Natural killer cell treated with Interleukin-12 subunit alpha and Interleukin-12 subunit beta and Interleukin-15 and Interleukin-18, amount 100 ng/mL, for 72 hours (primary cell): ENCODE measurements at places on chromosomes 16 and 17.
A peak's percentile ranks its signal among the peaks of the same experiment; 100 is the strongest.

DNA sequence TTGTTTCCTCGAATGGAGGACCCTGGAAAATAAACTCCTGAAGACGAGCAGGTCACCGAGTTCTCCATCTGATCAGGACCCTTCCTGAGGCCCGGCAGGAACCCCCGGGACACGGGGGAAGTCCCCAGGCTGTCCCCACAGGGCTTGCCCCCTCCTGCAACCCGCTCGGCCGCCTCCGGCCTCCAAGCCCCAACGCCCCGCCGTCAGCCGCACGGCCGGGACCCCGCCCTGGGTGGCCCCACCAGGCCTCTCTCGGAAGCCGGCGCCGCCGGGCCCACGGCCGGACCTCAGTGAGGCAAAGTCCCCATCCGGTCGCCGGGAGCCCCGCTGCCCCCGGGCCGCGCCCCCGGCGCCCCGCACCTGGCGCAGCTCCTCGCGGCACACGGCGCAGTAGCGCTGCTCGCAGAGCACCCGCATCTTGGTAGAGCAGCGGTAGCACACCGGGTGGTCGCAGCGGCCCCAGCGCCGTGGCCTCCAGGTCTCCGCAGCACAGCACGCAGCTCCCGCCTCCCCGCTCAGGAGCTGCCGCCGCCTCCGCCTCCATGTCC, 383 bp downstream of the ZNF598 start:
- no peak for DNase-seq

DNA sequence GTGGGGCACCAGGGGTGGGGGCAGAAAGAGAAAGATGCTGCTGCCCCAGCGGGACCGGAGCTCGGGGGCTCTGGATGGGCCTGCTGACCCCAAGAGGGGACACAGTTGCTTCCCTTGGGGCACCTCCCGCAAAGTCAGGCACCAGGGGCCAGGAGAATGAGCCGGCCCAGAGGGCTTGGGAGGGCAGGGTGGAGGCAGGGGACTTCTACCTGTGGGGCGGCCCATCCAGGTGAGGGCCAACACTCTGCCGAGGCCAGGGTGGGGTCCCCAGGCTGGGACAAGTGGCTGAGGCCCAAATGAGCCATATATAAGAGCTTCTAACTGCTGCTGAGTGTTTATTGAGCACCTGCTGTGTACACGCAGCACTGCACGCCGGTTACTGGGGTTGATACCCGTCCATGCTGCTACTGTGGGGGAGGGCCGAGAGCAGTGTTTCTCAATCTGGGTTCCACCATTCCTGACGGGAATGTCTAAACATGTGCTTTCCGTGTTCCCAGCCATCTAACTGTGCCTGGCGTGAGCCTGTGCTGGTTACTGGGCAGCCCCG, 211.7 kb upstream of the GSE1 start:
- DNase-seq: peak; percentile 48

GRCh38 chr17:57108671-57109392, 23.8 kb downstream of the AKAP1 start:
- no peak for DNase-seq

DNA sequence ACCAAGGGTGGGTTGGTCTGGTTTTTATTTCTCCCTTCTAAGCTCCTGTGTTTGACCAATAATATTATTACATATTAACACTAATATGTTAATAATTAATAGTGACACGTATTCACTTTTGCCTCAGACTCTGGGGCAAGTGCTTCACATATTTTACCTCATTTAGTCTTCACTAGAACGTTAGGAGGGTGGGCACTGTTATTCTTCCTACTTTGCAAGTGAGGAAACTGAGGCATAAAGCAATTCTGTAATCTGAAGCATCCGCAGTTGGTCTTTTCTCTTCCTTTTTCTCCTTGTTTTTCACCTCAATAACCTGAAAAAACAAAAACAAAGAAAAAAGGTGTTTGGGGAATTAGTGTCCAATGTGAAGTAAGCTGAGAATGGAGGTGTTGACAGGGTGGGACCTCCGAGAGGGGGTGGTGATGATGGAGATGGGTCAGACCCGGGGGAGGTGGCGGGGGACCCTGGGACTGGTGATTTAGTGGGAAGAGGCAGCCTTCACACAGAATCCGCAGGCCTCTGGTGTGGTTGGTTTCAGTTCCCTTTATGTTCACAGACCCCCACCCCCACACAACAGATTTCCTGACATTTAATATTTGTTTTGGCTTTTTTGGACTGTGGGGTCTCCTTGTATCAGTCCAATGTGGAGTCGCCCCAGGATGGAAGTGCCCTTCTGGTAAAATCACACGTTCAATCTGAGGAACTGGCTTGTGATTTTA, 3.7 kb downstream of the CDH1 start:
- DNase-seq: no peak

DNA sequence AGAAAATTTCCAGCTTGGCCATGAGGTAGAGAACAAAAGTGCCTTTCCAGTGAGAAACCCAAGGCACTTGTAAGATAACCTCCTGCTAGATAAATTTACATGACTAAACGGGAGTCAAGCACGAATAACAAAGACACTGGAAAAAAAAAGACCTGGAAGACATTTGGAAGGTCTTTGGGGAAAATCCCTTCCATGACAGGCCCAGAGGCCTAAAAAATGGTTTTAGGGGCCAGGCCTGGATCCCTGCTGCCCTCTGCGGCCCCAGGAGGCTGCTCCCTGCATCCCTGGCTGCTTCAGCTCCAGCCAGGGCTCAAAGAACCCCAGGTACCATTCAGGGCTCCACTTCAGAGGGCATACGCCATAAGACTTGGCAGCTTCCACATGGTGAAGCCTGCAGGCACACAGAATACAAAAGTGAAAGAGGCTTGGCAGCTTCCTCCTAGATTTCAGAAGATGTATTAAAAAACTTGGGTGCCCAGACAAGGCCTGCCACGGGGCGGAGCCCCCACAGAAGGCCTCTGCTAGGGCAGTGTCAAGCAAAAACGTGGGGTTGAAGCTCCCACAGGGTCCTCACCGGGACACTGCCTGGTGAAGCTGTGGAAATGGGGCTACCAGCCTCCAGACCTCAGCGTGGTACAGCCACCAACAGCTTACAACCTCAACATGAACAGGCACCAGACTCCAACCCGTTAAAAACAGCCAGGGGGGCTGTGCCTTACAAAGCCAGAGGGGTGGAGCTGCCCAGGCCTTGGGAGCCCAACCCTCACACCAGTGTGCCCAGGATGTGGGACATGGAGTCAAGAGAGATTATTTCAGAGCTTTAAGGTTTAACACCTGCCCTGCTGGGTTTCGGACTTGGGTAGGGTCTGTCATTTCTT, 77.1 kb downstream of the SDK2 start:
- DNase-seq: no peak

GRCh38 chr16:68079626-68080344, 5.4 kb upstream of the NFATC3 start:
- DNase-seq: peak; percentile 88

GRCh38 chr17:30323895-30324319, 9.9 kb downstream of the TMIGD1 start:
- no peak for DNase-seq

DNA sequence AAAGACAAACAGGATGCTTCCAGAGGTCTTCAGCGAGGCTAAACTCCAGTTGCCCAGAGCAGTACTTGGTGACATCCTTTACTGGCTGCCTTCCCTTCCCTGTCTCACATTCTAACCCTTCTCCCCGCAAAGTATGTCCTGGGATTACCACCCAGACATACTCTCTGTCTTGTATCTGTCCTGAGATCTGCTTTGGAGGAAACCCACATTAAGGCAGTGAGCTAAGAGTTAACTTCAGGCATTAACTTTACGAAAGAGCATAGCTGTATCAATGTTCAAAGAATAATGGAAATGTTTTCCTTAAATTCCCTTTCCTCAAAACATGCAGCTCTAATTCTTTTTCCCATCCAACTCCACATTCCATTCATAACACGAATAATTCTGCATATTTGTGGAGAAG, 385.2 kb downstream of the NPIPA8 start:
- no peak for DNase-seq
